HepG2 (cell line): ENCODE measurements at places on chromosomes 1 and 21. TPM values are rescaled to one million over a fixed set of nuclear protein-coding genes. Genes with fewer than 3 reads are reported as not detected.
A peak's percentile ranks its signal among the peaks of the same experiment; 100 is the strongest.

DNA sequence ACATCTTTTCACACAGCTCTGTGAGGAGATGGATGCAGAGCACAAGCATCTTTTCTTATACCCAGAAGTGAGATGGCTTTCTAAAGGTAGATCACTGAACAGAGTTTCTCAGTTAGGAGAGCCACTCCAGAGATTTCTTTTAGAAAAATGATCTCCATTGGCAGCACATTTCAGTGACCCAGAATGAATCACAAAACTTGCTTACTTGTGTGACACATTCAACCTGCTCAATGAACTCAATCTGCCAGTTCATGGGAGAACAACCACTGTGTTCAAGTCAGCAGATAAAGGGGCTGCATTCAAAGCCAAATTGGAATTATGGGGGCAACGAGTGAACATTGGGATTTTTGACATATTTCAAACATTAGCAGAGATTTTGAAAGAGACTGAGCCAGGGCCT, 78.3 kb downstream of the UCHL5 start:
- no peak overlapping the region for H3K27ac ChIP-seq
- no peak for DNase-seq
- H3K36me3 ChIP-seq, result no peaks in the 10 kb centered on the region
- H3K4me1 ChIP-seq, result no peaks in the 10 kb centered on the region

Gene LAX1
- not detected in 2 replicates for total RNA-seq

GRCh38 chr1:201585093-201585483, 46.2 kb downstream of the NAV1 start:
- H3K4me1 ChIP-seq, result no peaks in the 10 kb centered on the region; the same call in 1 of the 2 replicates
- no peak overlapping the region for H3K27ac ChIP-seq
- no peak overlapping the region for H3K4me3 ChIP-seq

GRCh38 chr1:91585982-91586381, 85.3 kb downstream of the CDC7 start:
- H3K36me3 ChIP-seq, result no peaks in the 10 kb centered on the region
- no peaks in the 10 kb centered on the region for H3K27me3 ChIP-seq
- DNase-seq, result no peak
- H3K4me3 ChIP-seq, result no peak overlapping the region
- H3K27ac ChIP-seq, result no peak overlapping the region

Gene TYW3
- total RNA-seq, result 45.8 and 77.2 TPM in 2 replicates

DNA sequence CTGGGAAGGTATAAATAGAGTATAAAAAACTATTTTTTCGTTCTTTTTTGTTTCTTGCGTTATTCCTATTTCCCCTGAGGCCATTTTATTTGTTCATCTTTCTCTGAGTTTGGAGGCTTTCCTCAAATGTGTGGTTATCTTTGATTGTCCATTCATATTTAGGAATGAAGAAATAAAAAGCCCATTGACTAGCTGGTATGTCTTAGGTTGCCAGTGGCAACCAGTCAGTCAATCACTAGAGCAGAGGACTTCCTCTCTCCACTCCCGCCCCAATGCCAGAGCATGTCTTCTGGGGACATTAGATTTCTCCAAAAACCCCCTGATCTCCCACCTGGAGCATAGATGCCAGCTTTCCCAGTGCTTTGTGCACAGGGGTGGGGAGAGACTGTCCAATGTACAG, 20.7 kb upstream of the FOXE3 start:
- no peaks in the 10 kb centered on the region for H3K27me3 ChIP-seq
- no peak for DNase-seq

Gene USH2A
- 0.01 and 0.02 TPM in 2 replicates for total RNA-seq

DNA sequence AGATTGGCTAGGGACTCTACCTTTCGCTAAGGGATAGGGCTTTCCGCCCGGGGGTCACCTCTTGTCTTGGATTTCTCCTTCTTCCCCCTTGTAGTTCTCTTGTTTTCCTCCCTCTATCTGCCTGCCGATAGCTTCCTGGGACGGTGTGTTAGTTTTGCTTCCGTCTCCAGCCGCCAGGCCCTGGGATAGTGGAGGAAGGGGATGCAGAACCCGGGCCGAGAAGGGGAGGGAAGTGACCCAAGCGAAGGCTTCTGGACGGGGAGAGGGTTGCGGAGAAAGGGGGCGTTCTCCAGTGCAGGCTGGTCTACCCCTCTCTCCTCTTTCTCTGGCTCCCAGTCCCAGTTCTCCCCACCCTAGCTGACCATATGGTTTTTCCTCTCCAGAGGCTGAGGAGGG, 871 bp downstream of the TUFT1 start:
- H3K4me3 ChIP-seq, result peak overlapping the region; percentile 73
- no peaks in the 10 kb centered on the region for H3K36me3 ChIP-seq
- H3K27ac ChIP-seq, result peak overlapping the region; percentile 70
- H3K4me1 ChIP-seq, result peaks cover 30% of the 10 kb centered on the region
